ENCODE measurements at places on chromosomes 12 and 14. TPM values are rescaled to one million over a fixed set of nuclear protein-coding genes. Genes with fewer than 3 reads are reported as not detected.

LMNTD1 gene
- not detected for total RNA-seq

TAS2R50 gene
- 0.53 TPM for total RNA-seq

GRCh38 chr12:28024231-28024995 lies 51.9 kb upstream of the PTHLH start:
- no peak overlapping the region for H3K27ac ChIP-seq
- H3K27me3 ChIP-seq: peaks cover 4% of the 10 kb centered on the region
- no peaks in the 10 kb centered on the region for H3K36me3 ChIP-seq
- no peak overlapping the region for H3K4me3 ChIP-seq
- no peaks in the 10 kb centered on the region for H3K4me1 ChIP-seq

C12orf54 gene
- not detected for total RNA-seq

- peak overlapping the region; percentile 84 for H3K4me3 ChIP-seq
- peak; percentile 82 for DNase-seq
- H3K36me3 ChIP-seq: peaks cover 8% of the 10 kb centered on the region
- H3K27me3 ChIP-seq: peaks cover 16% of the 10 kb centered on the region
- H3K27ac ChIP-seq: peak overlapping the region; percentile 56
Observed at GRCh38 chr12:95548539-95549391, 2.5 kb downstream of the USP44 start.

GRCh38 chr14:99755629-99756603 lies 37.3 kb upstream of the EML1 start:
- peaks cover 26% of the 10 kb centered on the region for H3K27me3 ChIP-seq
- H3K27ac ChIP-seq: no peak overlapping the region
- H3K4me3 ChIP-seq: no peak overlapping the region
- no peak for DNase-seq

DAO gene
- not detected for total RNA-seq

- no peak for DNase-seq
- no peak overlapping the region for H3K4me3 ChIP-seq
- H3K4me1 ChIP-seq: no peaks in the 10 kb centered on the region
- no peaks in the 10 kb centered on the region for H3K36me3 ChIP-seq
- H3K27me3 ChIP-seq: no peaks in the 10 kb centered on the region
Observed at GRCh38 chr12:58747533-58747932, 172.8 kb downstream of the LRIG3 start.

DNA sequence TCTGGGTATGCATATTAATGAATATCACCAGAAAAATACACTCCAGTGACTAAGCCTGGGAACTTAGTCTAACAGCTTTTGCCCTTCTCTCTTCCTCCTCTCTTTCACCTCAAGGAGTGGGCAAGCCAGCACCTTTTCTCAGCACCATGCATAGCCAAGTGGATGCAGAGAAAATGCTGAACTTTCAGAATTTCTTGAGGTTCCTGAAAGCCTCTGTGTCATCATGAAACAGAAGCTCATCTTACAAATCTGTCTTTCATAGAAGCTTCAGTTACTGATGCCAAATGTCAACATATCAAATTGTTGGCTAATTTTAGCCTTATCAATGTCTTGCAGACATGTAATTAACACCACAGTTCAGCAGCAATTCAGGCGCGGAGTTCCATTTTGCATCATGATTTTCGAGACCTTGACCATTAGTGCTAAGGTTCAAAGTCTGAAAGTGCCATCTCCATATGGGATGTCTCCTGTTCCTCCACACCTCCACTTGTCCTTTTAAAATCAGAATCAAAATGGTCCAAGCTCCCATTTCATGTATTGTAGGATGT lies 51.1 kb upstream of the RPH3A start:
- H3K27me3 ChIP-seq: peaks cover 20% of the 10 kb centered on the region
- no peak overlapping the region for H3K27ac ChIP-seq
- H3K4me1 ChIP-seq: no peaks in the 10 kb centered on the region
- no peak for DNase-seq
- H3K4me3 ChIP-seq: no peak overlapping the region

SLC2A14 gene
- 0.19 TPM for total RNA-seq

NR2C1 gene
- 39.3 TPM for total RNA-seq

SUPT16H gene
- 179 TPM for total RNA-seq

DNA sequence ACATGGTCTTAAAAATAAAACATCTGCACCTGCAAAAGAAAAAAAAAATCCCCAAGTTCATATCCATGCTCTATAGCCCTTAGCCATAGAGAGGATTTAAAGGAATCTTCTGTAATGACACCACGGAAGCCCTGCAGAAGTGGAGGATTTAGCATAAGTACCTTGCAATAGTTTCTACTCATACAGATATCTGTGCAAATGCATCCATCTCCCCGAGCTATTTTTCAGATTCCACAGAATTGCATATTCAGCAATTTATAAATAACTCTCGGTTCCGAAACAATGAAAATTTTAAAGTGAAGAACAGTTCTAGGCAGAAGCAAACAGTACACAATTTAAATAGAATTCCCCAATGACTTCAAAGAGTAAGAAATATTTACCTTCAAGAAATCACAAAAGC lies 424 bp downstream of the IGF1 start:
- no peaks in the 10 kb centered on the region for H3K36me3 ChIP-seq
- peaks cover 7% of the 10 kb centered on the region for H3K27me3 ChIP-seq
- H3K4me3 ChIP-seq: no peak overlapping the region
- DNase-seq: no peak

TAS2R20 gene
- total RNA-seq: 1.4 TPM

FGD6 gene
- total RNA-seq: 1.3 TPM

DNA sequence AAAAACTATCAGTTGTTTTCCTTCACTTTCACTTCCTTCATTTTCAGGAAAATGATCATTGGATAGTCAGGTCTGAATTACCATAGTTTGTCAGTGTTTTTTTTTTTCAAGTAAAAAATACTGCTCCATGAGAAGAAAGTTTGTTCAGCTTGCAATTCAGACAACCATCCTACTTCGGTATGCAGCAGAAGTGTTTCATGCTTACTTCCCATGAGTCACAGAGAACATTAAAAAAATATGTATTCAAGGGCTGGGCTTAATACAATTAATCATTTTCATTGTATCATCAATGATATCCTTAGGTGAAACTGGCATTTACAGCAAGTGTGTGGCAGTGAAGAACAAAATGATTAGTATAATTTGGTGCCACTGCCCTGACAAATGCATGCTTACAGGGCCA lies 21.6 kb downstream of the PYM1 start:
- no peaks in the 10 kb centered on the region for H3K27me3 ChIP-seq
- peaks cover 16% of the 10 kb centered on the region for H3K36me3 ChIP-seq
- no peak overlapping the region for H3K27ac ChIP-seq
- H3K4me3 ChIP-seq: no peak overlapping the region

WNT1 gene
- total RNA-seq: not detected

- H3K4me3 ChIP-seq: no peak overlapping the region
- peaks cover 7% of the 10 kb centered on the region for H3K27me3 ChIP-seq
- no peak overlapping the region for H3K27ac ChIP-seq
- no peaks in the 10 kb centered on the region for H3K4me1 ChIP-seq
- H3K36me3 ChIP-seq: no peaks in the 10 kb centered on the region
- no peak for DNase-seq
Observed at GRCh38 chr12:131620520-131620919, 90.4 kb upstream of the SFSWAP start.

GRCh38 chr12:122327014-122327413 lies 60.7 kb upstream of the VPS33A start:
- no peaks in the 10 kb centered on the region for H3K27me3 ChIP-seq
- peaks cover 24% of the 10 kb centered on the region for H3K36me3 ChIP-seq
- DNase-seq: no peak
- H3K4me3 ChIP-seq: no peak overlapping the region
- H3K4me1 ChIP-seq: peaks cover 21% of the 10 kb centered on the region

DNA sequence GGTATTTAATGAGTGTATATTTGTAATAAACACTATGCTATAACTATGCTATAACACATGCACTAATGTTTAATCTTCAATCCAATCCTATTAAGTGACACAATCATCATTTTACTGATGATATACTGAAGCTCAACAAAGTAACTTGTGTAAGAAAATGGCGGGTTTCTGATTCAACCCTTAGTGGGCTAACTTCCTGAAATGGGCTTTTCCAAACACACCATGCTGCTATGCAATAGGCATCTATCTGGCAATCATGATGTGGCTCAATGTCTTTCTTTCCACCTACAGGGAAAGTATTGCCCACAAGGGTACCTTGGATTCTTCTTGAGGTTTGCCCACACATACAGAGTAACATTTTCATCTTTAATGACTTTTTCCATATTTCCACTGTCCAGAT lies 48.3 kb downstream of the DNAI7 start:
- H3K27me3 ChIP-seq: no peaks in the 10 kb centered on the region
- no peaks in the 10 kb centered on the region for H3K4me1 ChIP-seq
- no peak overlapping the region for H3K27ac ChIP-seq
- no peak for DNase-seq
- H3K4me3 ChIP-seq: no peak overlapping the region
- no peaks in the 10 kb centered on the region for H3K36me3 ChIP-seq

- peaks cover 71% of the 10 kb centered on the region for H3K4me1 ChIP-seq
- H3K27me3 ChIP-seq: no peaks in the 10 kb centered on the region
- H3K27ac ChIP-seq: no peak overlapping the region
Observed at GRCh38 chr14:64721391-64721791, 17.2 kb downstream of the PLEKHG3 start.

DNA sequence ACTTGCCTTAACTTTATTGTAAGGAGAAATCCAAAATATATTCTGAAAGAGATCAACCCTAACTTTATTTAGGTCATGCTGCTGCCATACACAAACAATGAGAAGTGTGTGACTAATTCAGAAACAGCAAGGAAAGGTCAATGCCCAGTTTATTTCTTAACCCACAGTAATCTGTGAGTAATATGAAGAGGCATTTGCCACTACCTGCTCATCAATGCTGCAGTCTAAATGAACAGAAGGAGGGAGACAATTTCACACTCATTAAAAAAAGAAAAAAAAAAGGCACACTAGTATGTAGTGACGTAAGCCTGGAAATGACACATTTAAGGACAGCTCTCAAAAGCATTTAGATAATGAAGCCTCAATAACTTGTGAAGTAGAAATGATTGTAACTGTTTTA lies 90.5 kb upstream of the FOXN3 start:
- no peak overlapping the region for H3K4me3 ChIP-seq
- H3K4me1 ChIP-seq: peaks cover 80% of the 10 kb centered on the region
- H3K27me3 ChIP-seq: no peaks in the 10 kb centered on the region
- no peak for DNase-seq
- peaks cover 10% of the 10 kb centered on the region for H3K36me3 ChIP-seq
- H3K27ac ChIP-seq: peak overlapping the region; percentile 38

DNA sequence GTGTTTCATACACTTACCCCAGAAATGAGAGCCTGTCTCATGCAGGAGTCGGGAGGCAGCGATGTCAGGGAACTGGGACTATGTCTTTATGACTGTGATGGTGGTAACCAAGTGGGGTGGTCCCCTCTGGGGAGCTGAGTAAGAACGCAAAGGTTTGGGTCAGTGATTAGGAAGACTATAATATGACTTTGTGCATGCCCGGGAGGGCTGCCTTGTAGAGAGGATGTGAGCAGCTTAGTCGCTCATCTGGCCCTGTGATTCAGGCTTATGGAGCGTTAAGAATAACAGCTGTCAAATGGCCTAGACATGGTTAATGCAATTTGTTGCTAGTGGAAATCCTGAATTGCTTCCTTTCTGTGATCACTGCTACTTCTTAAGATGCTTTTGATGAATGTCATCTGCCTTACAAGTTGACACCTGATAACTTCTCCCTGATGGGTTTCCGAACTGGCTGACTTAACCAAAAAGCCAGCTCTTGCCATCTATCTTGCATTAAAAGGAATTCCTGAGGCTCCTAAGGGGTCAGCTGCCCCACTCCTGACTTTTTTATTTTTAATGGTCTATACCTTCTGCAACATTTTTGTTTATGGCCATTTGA lies 35.4 kb upstream of the AACS start:
- DNase-seq: no peak
- H3K36me3 ChIP-seq: peaks cover 14% of the 10 kb centered on the region
- no peaks in the 10 kb centered on the region for H3K4me1 ChIP-seq
- no peak overlapping the region for H3K27ac ChIP-seq
- H3K27me3 ChIP-seq: no peaks in the 10 kb centered on the region

DNA sequence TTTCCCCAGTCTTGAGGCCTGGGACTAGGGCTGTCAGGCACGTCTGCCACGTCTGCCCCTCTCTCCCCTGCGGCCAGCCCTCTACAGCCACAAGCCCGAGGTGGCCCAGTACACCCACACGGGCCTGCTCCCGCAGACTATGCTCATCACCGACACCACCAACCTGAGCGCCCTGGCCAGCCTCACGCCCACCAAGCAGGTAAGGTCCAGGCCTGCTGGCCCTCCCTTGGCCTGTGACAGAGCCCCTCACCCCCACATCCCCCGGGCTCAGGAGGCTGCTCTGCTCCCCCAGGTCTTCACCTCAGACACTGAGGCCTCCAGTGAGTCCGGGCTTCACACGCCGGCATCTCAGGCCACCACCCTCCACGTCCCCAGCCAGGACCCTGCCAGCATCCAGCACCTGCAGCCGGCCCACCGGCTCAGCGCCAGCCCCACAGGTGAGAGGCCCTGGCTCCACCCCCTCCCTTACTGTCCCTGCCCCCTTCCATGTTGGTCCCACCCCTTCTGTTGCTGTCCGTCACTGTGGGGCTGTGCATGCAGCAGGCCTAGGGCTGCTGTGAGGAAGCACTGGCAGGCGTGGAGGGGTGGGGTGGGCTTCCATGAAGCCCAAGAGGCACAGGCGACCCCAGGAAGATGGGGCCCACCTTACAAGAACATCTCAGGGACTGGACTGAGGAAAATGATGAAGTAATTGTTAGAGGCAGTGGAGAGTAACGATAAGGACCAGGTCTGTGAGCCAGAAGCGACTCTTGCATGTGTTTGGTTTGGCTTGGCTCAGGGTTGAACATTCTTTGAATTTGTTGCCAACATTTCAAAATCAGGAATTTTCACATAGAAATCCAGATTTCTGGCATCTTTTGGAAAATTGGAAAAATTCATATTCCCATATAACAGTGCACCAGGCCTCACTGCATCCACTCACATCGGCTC lies 16.8 kb downstream of the C12orf43 start:
- no peak for DNase-seq
- no peaks in the 10 kb centered on the region for H3K4me1 ChIP-seq
- H3K27ac ChIP-seq: no peak overlapping the region
- no peak overlapping the region for H3K4me3 ChIP-seq
- peaks cover 12% of the 10 kb centered on the region for H3K36me3 ChIP-seq

CCDC198 gene
- total RNA-seq: not detected

GRCh38 chr12:29492891-29493290 lies 4.6 kb downstream of the OVCH1 start:
- peaks cover 30% of the 10 kb centered on the region for H3K27me3 ChIP-seq
- H3K4me1 ChIP-seq: no peaks in the 10 kb centered on the region
- no peak overlapping the region for H3K27ac ChIP-seq
- DNase-seq: no peak

DNA sequence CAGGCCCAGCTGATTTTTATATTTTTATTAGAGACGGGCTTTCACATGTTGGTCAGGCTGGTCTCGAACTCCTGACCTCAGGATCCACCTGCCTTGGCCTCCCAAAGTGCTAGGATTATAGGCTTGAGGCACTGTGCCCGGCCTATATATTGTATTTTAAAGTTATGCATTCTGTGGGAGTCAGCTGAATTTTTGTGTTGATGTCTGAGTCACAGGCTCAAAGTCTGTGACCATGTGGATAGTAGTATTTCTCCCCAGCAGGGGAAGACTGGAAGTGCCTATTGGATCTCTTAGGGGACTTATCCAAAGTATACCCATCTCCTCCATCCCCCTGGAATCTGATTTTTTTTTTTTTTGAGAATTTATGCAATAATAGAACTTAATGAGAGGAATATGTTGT lies 43.8 kb upstream of the ATF1 start:
- H3K4me3 ChIP-seq: no peak overlapping the region
- H3K36me3 ChIP-seq: peaks cover 45% of the 10 kb centered on the region
- no peaks in the 10 kb centered on the region for H3K4me1 ChIP-seq
- H3K27me3 ChIP-seq: no peaks in the 10 kb centered on the region

SLC2A13 gene
- total RNA-seq: 2.3 TPM

GRCh38 chr12:110992909-110993308 lies 72.5 kb upstream of the MYL2 start:
- no peak for DNase-seq
- H3K27ac ChIP-seq: no peak overlapping the region
- H3K27me3 ChIP-seq: no peaks in the 10 kb centered on the region
- H3K36me3 ChIP-seq: no peaks in the 10 kb centered on the region
- no peak overlapping the region for H3K4me3 ChIP-seq
- H3K4me1 ChIP-seq: no peaks in the 10 kb centered on the region
